NCI-H1436 (cell line): ENCODE measurements at places on chromosomes 11 and 22.

- DNase-seq = no peak
Measured at GRCh38 chr11:64140082-64140481, 25.8 kb downstream of the MACROD1 start.

GRCh38 chr22:23913306-23913660 lies 19.1 kb downstream of the MIF start:
- no peak for DNase-seq

- DNase-seq = no peak
Measured at GRCh38 chr22:20197407-20198030, 46.7 kb upstream of the CCDC188 start.

DNA sequence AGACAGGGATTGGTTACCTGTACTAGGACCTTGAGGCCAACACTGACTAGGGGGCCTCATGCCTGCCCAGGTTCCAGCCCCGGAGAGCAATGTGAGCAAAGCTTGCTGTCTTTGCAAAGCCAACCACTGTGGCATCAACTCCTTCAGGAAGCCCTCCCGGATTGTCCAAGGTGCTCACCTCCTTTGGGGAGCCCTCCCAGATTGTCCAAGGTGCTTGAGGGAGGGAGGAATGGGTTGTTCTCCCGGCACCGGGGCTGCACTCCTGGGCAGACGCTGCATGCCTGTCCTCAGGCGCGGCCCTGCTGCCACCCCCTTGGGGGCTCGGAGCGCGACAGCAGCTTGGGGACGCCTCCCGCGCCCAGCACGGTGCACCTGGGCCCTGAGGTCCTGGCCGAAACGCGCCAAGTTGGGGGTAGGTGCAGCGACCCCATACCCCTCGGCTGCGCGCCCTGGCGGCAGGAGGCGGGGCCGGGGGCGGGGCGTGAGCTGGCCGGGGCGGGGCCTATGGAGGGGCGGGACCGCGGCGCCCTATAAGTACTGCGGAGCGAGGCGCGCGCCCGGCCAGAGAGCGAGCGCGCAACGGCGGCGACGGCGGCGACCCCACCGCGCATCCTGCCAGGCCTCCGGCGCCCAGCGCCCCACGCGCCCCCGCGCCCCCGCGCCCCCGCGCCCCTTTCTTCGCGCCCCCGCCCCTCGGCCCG lies at the start of gene CD81:
Gene CD81, plus strand, starts transcription at position 560 of the 701 bp plus-strand sequence. CDS start 240 bp downstream, outside the sequence.
- DNase-seq = no peak

- peak; percentile 11 for DNase-seq
Measured at GRCh38 chr22:33018232-33018864, 39.8 kb downstream of the SYN3 start.

DNA sequence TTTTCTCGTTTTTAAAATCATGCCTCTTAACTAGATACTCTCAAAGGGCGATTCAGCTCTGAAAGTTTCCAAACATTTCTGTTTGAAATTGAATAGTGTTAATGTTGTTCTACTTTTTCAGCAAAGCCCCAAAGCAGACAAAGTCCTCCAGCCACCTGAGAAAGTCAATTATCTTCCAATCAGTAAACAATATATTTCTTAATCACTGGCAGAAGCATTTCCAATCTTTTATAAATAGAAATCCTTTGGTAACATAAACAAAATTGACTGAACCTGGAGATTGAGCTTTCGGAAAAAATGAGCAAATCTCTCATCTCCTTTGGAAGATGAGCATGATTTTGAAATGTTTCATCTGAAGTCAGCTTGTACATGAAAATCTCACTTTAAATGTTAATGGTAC lies 84.4 kb upstream of the FIBIN start:
- no peak for DNase-seq

DNA sequence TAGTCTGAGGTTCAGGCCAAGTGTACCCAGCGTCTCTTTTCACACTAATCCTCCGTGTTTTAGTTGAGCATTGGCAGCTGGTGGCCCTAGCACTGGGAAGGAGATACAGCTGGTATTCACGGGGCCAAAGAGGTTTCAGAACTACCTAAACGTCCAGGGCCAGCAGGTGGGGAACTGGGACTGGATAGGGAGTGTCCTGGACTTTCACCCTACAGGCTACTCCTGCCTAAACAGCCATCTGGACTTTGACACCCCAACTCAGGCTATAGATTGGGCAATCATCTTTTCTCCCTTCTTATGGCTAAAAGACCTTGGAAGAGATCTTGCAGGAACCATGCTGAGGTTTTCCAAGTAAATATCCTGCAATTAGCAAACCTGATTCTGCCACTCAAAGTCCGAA lies 2.8 kb downstream of the SPON1 start:
- DNase-seq = no peak

- DNase-seq = no peak
Measured at GRCh38 chr11:14357881-14358728, 878 bp downstream of the RRAS2 start.

DNA sequence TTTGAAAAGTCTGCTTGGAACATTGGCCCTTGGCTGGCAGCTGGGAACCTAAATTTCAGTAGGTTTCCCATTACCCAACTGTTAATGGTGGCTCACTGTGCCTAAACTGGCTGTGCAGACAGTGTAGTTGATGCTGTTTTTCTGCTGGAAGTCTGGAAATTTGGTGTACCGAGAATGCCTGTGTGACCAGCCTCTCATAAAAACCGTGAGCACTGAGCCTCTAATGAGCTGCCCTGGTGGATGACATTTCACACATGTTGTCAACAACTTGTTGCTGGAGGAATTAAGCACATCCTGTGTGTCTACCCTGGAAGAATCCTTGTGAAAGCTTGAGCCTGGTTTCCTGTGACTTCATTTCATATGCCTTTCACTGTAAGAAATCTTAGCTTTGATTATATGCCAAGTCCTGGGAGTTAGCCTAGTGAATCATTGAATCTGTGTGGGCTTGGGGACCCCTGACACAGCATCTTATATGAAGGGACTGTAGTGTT lies 131.1 kb downstream of the LDLRAD3 start:
- no peak for DNase-seq
